SHP77 treated with DMSO at 0.1 percent for 48 hours (cell line): ENCODE measurements at places on chromosomes 4 and X.
A peak's percentile ranks its signal among the peaks of the same experiment; 100 is the strongest.

- DNase-seq: no peak
Measured at GRCh38 chr4:14583752-14584151, 418.5 kb upstream of the CPEB2 start.

GRCh38 chr4:129804461-129804981 lies 708.6 kb downstream of the C4orf33 start:
- no peak for DNase-seq

- no peak for DNase-seq
Measured at GRCh38 chr4:3697033-3697432, 69.2 kb upstream of the ADRA2C start.

DNA sequence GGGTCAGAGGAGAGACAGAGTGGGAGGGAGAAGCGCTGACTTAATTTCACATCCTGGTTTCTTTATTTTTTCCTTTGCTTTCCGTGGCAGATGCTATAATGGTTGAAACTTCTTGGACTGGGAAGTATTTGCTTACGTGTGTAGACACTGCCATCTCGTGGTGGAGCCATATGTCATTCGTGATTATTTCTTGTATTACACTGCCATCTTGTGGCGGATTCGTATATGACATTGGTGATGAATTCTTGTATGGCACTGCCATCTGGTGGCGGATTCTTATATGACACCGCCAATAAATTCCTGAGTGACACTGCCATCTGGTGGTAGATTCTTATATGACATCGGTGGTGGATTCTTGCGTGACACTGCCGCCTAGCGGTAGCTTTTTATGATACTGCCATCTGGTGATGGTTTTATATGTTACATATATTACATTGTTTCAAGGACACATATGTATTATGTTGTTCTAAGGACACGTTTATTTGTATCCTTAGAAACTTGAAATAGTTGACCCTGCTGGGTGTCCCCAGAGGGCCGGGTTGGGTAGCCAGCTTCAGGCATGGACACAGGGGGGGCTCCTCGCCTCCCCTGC lies 37.3 kb upstream of the CLCN4 start:
- DNase-seq: no peak

DNA sequence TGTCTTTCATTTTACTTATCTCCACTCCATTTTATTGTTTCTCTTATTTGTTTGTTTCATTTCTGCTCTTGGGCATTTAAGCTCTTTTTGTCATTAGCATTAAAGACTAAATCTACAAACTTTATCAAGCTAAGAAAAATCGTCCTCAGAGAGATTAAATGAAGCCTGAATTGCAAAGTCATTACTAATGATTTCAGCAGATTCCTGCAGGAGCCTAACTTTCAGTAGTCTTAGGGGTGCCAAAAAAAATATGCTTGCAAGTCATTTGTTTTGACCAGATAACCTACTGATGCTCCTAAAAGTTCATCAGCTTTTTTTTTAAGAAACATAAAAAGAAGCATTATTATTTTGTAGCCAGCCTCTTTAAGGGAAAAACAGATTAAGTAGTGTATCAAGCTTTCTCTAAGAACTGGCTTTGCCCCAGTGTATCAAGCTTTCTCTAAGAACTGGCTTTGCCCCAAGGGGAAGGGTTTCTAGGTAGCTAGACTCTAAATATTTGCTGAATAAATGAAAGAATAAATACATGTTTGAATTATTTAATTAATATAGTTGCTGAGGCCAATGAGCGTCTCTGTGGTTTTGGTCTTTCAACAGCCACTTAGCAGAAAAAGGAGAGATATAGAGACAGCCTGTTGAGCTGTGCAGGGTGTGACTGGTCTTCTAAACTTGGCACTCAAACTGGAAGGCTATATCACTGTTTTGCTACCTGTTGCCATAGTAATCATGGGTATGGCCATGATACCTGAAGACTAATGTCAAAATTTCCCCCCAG lies 174.2 kb downstream of the BTC start:
- no peak for DNase-seq

- DNase-seq: no peak
Measured at GRCh38 chr4:94208918-94209317, 1.3 kb downstream of the SMARCAD1 start.

DNA sequence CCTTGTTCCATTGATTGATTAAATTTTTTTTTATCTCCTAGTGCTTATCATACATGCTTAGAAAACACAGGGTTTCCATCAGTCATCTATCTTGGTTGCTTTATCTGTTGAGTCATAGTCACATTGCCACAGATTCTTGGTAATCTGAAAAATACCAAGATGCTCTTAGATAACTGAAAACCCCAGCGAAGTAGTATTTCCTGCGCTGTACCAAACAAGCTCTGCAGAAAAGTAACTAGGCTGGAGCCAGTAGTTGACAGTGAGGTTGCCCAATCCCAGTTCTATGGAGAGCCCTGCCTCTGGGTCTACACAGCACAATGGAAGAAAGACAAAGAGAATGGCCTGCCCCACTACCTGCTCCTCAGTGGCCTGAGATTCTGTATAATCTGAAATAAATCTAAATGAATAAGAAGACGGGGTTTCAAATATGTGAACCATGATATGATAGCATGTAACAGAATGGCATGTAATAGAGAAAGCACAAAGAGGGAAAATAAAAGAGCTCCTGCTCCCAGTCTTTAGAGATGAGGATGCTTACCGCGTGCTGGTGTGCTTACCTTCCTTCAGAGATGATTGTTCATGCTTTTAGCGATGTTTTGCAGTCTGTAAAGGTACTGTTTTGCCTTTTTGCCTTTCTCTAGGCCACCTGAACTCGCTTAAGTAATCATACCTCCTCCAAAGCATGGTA lies 55.3 kb upstream of the RAPGEF2 start:
- no peak for DNase-seq

GRCh38 chr4:110075083-110075738 lies 123.2 kb downstream of the ELOVL6 start:
- no peak for DNase-seq

- DNase-seq: peak; percentile 0
Measured at GRCh38 chrX:88425739-88426138, 321.3 kb upstream of the CPXCR1 start.

DNA sequence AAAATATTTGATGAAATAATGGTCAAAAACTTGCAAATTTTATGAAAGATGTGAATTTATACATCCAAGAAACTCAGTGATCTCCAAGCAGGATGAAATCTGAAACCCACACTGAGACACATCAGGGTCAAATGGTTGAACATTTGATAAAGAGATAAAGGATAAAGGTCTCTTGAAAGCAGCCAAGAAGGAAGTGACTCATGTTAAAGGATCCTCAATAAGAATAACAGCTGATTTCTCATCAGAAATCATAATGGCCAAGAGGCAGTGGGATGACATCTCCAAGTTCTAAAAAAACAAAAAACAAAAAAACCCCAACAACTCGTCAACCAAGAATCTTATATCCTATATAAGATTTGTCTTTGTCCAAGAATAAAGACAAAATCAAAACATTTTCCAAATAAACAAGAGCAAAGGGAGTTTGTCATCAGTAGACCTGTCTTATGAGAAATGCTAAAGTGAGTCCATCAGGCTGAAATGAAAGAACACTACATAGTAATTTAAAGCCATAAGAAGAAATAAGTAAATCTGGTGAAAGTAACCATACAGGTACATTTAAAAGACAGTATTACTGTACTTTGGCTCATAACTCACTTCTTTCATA lies 121.7 kb downstream of the PDS5A start:
- DNase-seq: no peak

GRCh38 chrX:133402042-133402453 lies 13.2 kb downstream of the GPC4 start:
- DNase-seq: no peak

DNA sequence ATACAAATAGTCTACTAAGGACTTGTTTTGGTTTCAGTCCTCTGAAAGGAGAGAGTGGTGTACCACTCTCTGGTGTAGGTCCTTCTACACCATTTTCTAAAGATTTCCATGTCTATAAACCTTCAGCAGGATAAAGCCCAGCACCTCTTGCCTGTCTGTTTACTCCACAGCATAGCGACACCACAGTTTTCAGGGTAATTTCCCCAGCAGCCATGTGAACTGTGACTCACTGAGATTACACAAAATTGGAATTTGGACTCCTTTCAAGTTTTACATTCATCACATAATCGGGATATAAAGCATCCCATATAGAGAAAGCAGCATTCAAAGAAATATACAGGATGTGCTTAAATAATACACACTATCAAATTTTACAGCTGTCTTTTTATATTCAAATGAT lies 229.6 kb downstream of the PRDM5 start:
- no peak for DNase-seq

GRCh38 chr4:56739066-56739777 lies 58.1 kb upstream of the HOPX start:
- DNase-seq: no peak

GRCh38 chr4:67575232-67576058 lies 16.9 kb downstream of the STAP1 start:
- DNase-seq: peak; percentile 67

DNA sequence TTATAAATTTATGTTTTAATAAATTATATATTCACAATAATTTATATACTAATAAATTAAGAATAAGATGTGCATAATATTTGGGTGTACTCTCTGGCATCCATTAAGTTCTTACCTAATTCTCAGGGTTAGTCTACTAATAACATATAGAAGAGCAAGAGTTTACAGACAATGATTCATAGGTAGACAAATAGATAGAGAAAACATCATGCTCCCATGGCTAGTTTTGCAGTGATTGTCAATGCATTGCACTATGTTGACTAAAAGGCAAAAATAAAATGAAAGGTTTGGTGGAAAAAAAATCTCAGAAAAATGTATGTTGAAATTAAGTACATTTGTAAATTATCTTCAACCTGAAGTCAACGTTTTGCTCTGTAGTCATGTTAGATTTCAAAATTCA lies 606.0 kb downstream of the KCTD8 start:
- DNase-seq: no peak

GRCh38 chrX:133544778-133545177 lies 129.5 kb upstream of the GPC4 start:
- DNase-seq: no peak

DNA sequence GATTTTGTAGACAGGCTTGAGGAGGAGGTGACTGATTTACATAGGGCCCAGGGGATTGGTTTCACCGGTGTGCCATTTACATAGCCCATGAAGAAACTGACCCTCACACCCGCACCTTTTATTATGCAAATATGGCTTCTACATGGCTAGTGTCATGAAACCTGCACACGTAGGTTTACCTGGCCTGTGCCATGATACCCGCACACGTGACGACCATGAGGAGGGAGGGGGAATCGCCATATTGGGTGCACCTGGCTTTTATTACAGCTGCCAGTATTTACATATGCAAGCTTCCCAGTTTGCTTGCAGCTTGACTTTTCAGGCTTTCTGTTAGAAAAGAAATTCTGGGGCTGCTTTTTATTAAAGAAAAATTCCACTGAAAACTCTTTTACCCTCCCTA lies 359.7 kb downstream of the ADAM29 start:
- no peak for DNase-seq

DNA sequence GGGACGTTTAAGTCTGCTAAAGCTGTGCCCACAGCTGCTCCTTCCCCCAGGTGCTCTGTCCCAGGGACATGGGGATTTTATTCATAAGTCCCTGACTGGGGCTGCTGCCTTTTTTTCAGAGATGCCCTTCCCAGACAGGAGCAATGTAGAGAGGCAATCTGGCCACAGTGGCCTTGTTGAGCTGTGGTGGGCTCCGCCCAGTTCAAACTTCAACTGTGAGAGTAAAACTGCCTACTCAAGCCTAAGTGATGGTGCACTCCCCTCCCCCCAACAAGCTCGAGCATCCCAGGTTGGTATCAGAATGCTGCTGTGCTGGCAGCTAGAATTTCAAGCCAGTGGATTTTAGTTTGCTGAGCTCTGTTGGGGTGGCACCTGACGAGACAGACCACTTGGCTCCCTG lies 1371.4 kb downstream of the ADGRL3 start:
- DNase-seq: no peak

DNA sequence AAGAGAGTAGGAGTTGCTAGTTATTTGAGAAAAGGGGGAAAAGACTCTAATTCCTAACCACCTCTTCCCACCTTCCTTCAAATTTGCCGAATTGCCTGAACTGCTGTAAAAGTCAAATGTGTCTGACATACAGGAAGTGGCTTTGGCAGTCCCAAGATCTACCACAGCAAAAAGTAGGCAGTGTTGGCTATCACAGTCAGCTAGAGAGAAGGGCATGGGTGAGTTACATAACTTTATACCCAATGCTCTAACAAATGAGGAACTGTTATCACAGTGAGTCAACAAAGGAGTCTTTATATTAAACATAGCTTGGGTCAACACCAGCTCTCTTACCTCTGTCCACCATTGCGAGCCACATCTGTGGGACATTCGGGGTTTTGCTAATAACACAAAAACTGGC lies 2.4 kb upstream of the MBNL3 start:
- DNase-seq: peak; percentile 7
